ENCODE measurements at places on chromosomes 16 and 17. TPM values are rescaled to one million over a fixed set of nuclear protein-coding genes. Genes with fewer than 3 reads are reported as not detected.

DNA sequence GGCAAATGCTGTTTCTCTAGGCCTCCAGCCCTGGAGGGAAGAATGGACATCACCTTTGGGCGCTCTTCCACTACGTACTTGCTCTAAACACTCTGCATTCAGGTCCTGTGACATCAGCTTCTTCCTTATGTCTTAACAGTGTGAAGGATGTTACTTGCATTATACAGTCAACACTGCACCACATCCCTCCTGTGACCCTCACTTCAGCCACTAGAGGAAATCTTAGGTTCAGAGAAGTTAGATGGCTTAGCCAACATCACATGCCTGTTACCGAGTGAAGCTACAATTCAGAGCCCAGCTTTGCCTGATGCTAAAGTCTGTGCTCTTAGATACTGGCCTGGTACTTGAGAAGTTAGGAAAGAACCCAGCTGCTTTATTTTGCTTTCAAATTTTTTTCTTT, 18.3 kb downstream of the UBFD1 start:
- H3K36me3 ChIP-seq: peaks cover 2% of the 10 kb centered on the region
- H3K27me3 ChIP-seq: no peaks in the 10 kb centered on the region
- no peak for DNase-seq
- no peaks in the 10 kb centered on the region for H3K4me1 ChIP-seq
- H3K27ac ChIP-seq: no peak overlapping the region
- H3K4me3 ChIP-seq: no peak overlapping the region

- no peaks in the 10 kb centered on the region for H3K36me3 ChIP-seq
- H3K27me3 ChIP-seq: no peaks in the 10 kb centered on the region
- no peaks in the 10 kb centered on the region for H3K4me1 ChIP-seq
- no peak for DNase-seq
These were observed 70.0 kb upstream of the FAM20A start for GRCh38 chr17:68670967-68671693.

PRSS21 gene
- total RNA-seq: not detected

DNA sequence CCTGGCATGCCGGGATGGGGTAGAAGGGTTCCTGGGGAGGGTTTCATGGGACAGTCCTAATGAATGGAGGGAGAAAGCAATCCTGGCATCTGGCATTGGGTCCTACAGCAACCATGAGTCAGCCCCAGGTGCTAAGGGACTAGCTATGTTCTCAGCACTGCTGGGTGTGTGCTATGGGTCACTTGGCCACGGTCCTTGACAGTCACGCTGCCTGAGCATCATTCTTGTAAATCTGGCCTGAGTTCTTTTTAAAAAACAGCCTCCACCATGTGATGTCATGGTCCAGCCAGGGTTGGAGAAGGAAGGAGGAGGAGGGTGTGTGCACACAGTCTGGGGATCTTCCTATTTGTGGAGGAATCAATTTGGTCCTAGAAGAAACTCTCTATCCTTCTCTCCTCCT, 6.2 kb upstream of the RAMP2 start:
- no peak overlapping the region for H3K27ac ChIP-seq
- H3K27me3 ChIP-seq: no peaks in the 10 kb centered on the region
- no peaks in the 10 kb centered on the region for H3K36me3 ChIP-seq
- H3K4me1 ChIP-seq: peaks cover 4% of the 10 kb centered on the region

GRCh38 chr16:7979448-7980132, 610.7 kb downstream of the TMEM114 start:
- no peaks in the 10 kb centered on the region for H3K27me3 ChIP-seq
- H3K4me1 ChIP-seq: no peaks in the 10 kb centered on the region
- no peaks in the 10 kb centered on the region for H3K36me3 ChIP-seq
- DNase-seq: no peak
- no peak overlapping the region for H3K27ac ChIP-seq
- H3K4me3 ChIP-seq: no peak overlapping the region

DNA sequence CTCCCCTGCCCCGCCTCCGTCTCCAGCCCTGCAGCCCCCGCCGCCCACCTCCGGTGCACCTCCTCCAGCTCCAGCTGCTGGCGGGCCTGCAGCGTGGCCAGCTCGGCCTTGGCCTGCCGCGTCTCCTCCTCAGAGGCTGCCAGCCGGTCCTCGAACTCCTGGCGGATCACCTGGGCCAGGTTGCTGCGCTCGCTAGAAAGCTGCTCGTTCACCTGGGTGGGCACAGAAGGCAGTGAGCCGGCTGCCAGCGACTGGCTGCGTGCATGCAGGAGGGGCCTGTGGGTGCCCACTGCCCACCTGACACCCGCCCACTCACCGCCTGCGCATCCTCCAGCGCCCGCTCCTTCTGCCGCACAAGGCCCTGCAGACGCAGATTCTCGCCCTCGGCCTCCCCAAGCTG, 24.6 kb upstream of the AATK start:
- no peak for DNase-seq
- H3K27me3 ChIP-seq: no peaks in the 10 kb centered on the region
- no peaks in the 10 kb centered on the region for H3K36me3 ChIP-seq
- no peak overlapping the region for H3K4me3 ChIP-seq
- H3K27ac ChIP-seq: no peak overlapping the region
- no peaks in the 10 kb centered on the region for H3K4me1 ChIP-seq

GRCh38 chr17:80845863-80846671, 145.6 kb upstream of the CHMP6 start:
- peaks cover 2% of the 10 kb centered on the region for H3K36me3 ChIP-seq
- no peak for DNase-seq
- H3K4me3 ChIP-seq: no peak overlapping the region
- no peak overlapping the region for H3K27ac ChIP-seq
- no peaks in the 10 kb centered on the region for H3K4me1 ChIP-seq

TERB1 gene
- not detected for total RNA-seq

- no peak overlapping the region for H3K4me3 ChIP-seq
- DNase-seq: peak; percentile 62
- H3K27ac ChIP-seq: no peak overlapping the region
- peaks cover 9% of the 10 kb centered on the region for H3K36me3 ChIP-seq
These were observed 8.9 kb downstream of the UBTF start for GRCh38 chr17:44210342-44211192.

DNA sequence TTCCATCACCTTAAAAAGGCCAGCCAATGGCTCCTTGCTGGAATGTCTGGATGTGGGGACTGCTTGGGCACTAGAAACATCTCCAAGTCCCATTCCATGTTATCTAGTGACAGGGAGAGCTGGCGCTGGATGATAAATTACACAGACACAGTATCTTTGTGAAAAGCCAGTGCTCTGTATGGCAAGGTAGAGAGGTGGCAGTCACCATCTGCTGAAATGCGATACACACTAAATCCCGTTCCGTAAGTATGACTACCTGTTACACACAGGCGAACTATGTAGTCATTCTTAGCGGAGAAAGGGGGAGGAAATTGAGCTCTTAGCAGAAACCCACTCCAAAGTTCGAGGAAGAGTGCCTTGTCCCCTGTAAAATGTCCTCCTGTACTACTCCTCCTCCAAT, 81.0 kb upstream of the MYOCD start:
- H3K36me3 ChIP-seq: no peaks in the 10 kb centered on the region
- H3K4me1 ChIP-seq: no peaks in the 10 kb centered on the region
- no peak overlapping the region for H3K27ac ChIP-seq
- H3K4me3 ChIP-seq: no peak overlapping the region
- H3K27me3 ChIP-seq: no peaks in the 10 kb centered on the region
- no peak for DNase-seq

Measured in Caco-2 (cell line).